ENCODE measurements at places on chromosomes 6 and 20.

GRCh38 chr6:114580882-114581281 lies 238.1 kb upstream of the HS3ST5 start:
- no peak for DNase-seq

DNA sequence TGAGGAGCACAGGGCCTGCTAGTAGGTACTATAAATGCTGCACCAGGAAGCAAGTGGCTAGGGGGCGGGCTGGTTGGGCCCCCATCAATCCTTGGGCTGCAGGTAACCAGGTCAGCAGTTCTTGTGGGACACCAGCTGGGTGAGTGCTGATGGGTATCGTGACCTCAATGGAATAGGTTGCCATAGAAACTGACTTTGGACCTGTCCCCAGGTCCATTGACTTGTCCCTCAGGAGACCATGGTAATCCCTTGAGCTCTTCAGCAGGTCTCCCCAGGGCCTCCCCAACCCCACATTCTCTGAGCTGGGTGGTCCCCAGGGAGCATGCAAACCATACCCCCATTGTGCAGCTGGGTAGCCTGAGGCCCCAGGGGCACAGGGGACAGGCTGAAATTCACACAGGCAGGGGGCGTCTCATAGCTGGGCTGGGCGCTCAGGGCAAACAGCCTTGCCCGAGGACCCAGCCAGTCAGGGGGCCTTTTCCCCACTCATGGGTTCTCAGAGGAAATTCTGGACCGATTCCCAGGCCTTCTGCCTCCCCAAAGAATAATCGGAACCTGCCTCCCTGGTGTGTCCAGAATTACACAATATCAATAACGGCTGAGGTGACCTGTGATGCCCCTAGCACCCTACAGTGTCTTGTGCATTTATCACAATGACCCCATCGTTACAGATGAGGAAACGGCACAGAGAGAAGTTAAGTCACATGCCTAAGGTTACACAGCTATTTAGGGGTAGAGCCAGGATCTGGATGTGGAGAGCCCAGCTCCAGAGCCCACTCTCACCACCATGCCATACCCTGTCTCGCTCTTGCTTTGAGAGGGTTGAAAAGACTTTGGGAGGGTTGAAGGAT lies 35.9 kb downstream of the SRC start:
- no peak for DNase-seq

- no peak for DNase-seq
Observed at GRCh38 chr20:39713076-39713840, 751.1 kb downstream of the DHX35 start.

DNA sequence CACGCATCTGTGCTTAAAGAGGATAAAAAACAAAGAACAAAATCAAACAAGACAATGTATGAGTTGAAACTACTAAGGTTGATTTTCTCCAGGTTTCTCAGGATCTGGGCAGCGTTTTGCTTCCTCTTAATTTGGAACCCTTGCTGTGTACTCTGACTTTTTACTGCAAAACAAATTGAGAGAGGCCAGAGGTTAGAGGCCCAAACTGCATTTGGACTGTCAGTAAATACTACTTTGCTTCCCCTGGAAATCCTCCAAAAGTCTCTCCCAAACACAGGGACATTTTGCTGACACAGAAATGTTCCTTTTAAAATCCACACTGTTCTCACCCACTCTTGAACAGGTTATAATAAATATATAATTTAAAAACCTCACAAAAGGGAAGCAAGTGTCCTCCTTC lies 1.1 kb downstream of the ARG1 start:
- no peak for DNase-seq

GRCh38 chr6:109087661-109088264 lies 6.9 kb downstream of the SESN1 start:
- no peak for DNase-seq

- DNase-seq, result no peak
Observed at GRCh38 chr20:21234806-21235483, 68.2 kb upstream of the XRN2 start.

DNA sequence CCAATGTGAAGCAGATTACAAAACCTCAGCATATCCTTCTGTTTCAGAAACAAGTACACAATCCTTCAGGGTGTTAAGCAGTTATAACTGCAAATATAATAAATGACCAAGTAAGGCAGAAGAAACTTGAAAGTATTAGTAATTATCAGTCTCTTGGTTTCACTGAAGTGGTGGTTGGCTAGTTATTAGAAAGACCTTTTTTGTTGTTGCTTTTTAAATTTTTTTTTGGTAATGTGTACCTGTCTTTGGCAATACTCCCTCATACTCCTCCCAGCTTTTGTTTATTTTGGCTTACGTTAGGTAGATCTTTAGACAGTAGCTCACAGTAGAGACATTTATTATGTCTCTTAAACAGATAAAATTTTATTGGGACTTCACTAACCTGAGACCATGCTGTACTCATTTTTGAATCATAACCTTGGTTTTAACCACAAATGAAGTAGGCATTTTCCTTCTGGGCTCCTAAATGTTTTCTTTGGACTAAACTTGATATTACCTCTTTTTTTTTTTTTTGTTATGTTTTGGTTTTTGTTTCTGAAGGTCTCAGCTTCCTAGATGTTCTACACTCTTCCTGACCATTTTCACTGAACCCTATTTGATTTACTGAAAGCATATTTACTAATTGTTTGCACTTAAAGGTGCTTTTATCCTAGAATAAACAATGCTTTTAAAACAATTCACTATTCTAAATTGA lies 6.4 kb downstream of the CD2AP start:
- DNase-seq, result no peak

DNA sequence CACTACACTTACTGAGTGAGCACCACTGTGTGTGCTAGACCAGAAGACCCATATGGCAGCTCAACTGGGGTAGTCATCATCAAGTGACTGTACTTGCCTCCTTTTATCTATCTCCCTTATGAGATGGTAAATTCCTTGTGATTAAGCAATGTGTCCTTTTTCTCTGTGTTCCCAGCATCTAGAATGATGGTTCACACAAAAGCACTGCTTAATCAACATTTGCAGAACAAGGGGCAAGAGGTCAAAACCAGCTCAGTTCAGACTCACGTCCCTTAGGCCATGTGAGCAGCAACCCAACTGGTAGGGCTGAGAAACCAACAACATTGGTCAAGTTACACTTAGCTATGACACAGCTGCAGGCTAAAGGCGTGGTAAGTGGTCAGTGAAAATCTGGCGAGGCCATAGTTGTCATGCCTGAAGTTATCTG lies 10.0 kb downstream of the TRAM2 start:
- DNase-seq, result no peak

DNA sequence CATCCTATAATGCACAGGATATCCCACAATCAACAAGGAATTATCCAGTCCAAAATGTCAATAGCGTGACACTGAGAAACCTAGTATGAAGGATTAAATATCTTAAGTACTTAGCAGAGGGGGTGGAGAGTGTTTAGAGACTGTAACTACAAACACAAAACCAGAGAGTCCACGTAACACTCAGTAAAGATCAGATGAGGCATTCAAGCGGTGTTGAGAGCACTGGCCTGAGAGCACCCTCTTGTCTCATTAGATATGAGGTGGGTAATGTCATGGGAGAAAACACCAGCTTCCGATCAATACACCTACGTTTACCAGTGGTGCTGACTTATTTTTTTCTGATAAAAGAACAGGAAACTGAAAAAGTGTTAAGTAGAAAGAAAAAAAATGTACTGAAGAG lies 2.3 kb downstream of the FAM184A start:
- DNase-seq, result no peak

GRCh38 chr20:48310305-48310704 lies 517.5 kb downstream of the PREX1 start:
- no peak for DNase-seq

GRCh38 chr20:38855356-38855755 lies 49.9 kb downstream of the PPP1R16B start:
- DNase-seq, result no peak

GRCh38 chr6:147508042-147508865 lies at the start of gene SAMD5:
Gene SAMD5 (plus strand): TSS chr6:147508690. CDS start chr6:147508929, 239 bp downstream.
- DNase-seq, result no peak

- no peak for DNase-seq
Observed at GRCh38 chr6:16277101-16277981, 39.0 kb downstream of the GMPR start.

GRCh38 chr20:19502169-19502568 lies 255.9 kb upstream of the RIN2 start:
- no peak for DNase-seq

DNA sequence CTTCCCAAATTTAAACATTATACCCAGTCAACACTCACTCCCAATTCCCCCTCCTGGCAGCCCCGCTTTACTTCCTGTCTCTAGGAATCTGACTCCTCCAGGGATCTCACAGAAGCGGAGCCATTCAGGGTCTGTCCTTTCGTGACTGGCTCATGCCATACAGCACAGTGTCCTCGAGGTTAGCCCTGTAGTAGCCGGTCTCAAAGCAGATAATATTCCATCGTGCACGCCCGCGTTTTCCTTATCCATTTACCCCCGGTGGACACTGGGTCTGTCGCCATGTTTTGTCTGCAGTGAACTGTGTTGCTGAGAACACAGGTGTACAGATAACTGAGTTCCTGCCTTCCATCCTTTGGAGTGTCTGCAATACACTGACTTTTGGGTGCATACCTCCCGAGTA lies 95.3 kb downstream of the TTLL2 start:
- no peak for DNase-seq

- no peak for DNase-seq
Observed at GRCh38 chr20:33893314-33893713, 82.2 kb downstream of the CHMP4B start.

DNA sequence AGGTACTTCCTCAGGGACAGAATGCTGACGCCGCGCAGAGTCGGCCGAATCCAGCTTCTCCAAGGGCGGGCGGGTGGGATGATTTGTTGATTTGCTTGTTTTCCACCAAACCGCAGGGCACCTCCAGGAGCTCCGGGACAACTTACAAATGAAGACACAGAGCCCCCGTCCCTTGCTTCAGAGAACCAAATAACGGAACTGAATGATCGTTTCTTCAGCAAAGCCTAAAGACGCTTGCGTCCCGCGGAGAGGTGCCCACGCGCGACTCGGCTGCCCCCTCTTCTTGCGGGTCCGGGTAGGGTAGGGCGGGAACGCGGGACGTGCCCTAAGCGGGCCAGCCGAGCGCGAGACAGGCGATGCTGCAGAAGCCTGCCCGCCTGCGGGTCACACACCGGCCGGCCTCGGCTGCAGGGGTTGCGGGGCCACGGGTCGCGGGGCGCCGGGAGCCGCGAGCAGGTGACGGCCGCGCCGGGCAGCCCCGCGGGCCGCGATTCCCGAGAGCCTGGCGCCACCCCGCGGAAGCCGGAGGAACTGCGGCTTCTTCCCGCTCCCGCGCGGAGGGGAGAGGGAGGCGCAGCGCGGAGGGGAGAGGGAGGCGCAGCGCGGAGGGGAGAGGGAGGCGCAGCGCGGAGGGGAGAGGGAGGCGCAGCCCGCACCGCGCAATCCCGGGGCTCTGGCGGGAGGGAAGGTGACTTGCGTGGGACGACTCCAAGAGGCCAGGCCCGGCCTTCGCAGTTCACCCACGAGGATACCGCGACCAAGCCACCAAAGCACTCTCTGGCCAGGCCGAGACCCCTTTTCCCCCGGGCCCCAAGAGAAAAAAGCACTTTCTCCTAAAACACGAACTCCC lies 7.7 kb upstream of the FOXF2 start:
- DNase-seq, result no peak

DNA sequence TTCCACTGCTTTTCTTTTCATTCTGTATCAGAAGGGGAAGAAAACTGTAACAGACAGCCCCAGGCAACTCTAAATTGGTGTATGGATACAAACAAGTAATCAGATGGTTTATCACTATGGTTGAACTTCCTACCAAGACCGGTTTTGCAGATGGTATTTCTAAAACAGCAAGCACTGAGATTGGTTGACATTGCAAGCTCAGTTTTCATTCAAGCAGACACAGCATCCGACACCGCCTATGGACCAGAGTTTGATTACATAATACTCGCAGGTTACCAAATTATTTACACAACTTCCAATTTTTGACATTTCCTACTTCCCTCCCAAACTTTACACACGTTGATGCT lies 209.9 kb downstream of the ALDH8A1 start:
- DNase-seq, result no peak

DNA sequence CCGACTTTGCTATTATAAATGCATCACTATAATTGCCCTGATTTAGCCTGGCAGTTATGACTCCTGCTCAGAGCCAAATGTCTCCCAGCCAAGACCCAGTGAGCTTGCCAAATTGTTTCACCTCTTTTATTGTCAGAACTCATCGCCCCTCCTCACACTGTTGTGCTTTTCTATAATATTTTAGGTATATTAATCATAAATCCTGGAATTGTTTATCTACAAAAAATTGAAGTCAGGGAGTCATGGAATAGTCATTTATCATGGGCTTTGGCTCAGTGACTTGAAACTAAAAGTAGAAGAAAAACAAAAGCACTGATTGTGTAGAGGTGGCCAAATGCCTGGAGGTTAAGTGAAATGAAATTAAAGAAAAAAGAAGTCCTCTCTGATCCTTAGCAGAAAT lies 85.6 kb downstream of the PFDN4 start:
- DNase-seq, result no peak

DNA sequence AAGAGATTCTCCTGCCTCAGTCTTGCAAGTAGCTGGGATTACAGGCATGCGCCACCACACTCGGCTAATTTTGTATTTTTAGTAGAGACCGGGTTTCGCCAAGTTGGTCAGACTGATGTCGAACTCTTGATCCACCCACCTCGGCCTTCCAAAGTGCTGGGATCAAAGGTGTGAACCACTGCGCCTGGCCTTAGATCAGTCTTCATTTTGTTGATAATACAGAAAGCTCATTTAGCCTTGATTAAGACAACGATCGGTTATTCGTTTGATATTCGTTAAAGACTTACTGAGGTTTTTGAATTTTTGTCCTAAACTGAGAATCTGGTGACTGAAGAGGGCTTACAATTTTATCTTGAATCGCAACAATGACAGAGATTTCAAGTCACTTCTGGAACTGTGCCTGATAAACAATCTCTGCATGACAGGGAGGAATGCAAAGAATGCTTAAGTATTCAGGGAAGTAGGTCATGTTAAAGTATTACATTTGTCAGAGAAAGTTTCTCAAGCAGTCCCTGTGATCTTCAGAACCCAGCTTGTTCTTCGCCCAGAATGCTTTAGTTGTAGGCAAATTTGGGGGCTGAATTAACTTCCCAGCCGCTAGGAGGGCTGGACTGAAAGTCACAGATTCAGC lies 14.8 kb downstream of the AKAP12 start:
- no peak for DNase-seq

- no peak for DNase-seq
Observed at GRCh38 chr6:168778201-168778600, 337.2 kb downstream of the SMOC2 start.

GRCh38 chr20:21436205-21436604 lies 38.9 kb upstream of the NKX2-4 start:
- DNase-seq, result no peak

GRCh38 chr6:163836876-163837690 lies 422.6 kb downstream of the QKI start:
- no peak for DNase-seq

DNA sequence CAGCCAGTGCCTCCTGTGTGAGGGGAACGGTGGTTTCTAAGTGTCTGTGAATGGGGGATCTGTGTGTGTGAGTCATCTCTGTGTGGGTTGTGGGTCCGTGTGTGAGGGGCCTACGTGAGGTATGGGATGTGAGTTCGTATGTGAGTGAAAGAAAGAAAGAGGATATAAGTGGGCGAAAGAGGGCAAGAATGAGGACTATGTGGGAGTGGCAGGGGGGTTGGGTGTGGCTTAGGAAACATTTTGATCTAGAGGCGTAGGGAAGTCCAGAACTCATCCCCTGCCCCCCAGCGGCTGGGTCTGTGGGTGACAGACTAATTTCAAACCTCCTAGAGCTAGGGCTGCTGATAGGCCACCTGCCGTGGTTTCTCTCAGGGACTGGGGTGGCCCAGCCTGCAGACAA lies 35.5 kb downstream of the DHX35 start:
- DNase-seq, result no peak
